Activated CD8-positive, alpha-beta T cell treated with anti-CD3 and anti-CD28 coated beads, Interleukin-2, amount 10 ng/mL, durations not matched to agents 7 days and 5 days (primary cell): ENCODE measurements at places on chromosomes 12 and 14. TPM values are rescaled to one million over a fixed set of nuclear protein-coding genes. Genes with fewer than 3 reads are reported as not detected.

The KRT75 gene
- not detected for total RNA-seq

The TEX52 gene
- 0.29 TPM for total RNA-seq

The KLRC4 gene
- 4.9 TPM for total RNA-seq

The MIP gene
- total RNA-seq = not detected

The NPFF gene
- total RNA-seq = not detected

The IL23A gene
- 3.7 TPM for total RNA-seq

The GALNT16 gene
- total RNA-seq = not detected

- H3K4me1 ChIP-seq = peaks cover 3% of the 10 kb centered on the region
- no peak for DNase-seq
- H3K36me3 ChIP-seq = no peaks in the 10 kb centered on the region
- H3K27me3 ChIP-seq = peaks cover 11% of the 10 kb centered on the region
- H3K27ac ChIP-seq = no peak overlapping the region
These were observed 42.1 kb downstream of the B4GALNT3 start for GRCh38 chr12:501722-502447.

GRCh38 chr14:105224845-105225570 lies 23.3 kb upstream of the BTBD6 start:
- H3K4me3 ChIP-seq = no peak overlapping the region
- peaks cover 28% of the 10 kb centered on the region for H3K36me3 ChIP-seq
- H3K27ac ChIP-seq = peak overlapping the region; percentile 10
- H3K27me3 ChIP-seq = no peaks in the 10 kb centered on the region
- no peaks in the 10 kb centered on the region for H3K4me1 ChIP-seq

- no peak overlapping the region for H3K4me3 ChIP-seq
- H3K4me1 ChIP-seq = no peaks in the 10 kb centered on the region
- no peak for DNase-seq
- H3K27me3 ChIP-seq = no peaks in the 10 kb centered on the region
- H3K27ac ChIP-seq = no peak overlapping the region
These were observed 57.8 kb upstream of the BCL11B start for GRCh38 chr14:99329711-99330315.

DNA sequence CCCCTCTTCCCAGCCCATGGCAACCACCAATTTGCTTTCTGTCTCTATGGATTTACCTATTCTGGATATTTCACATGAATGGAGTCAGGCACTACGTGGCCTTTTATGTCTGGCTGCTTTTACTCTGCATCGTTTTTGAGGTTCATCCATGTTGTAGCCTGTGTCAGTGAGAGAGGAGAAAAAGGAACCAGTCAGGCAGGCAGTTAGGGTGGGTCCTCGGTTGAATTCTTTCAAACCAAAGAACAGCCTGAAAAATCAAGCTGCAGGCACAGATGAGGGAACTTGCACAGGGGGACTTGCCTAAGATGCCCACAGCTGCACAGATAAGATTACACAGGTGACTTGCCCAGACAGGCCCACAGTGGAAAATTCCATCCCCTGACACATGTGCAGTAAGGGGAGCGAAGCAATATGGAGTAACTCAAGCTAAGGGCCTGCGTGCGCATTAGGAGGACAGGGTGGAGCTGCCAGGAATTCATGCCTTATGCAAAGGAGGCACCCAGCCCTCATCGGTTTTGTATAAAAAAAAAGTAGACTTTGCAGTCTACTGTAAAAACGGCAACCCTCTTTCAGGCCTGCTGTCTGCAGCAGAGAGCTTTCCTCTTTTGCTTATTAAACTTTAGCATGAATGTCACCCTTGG lies 152.4 kb upstream of the RFLNA start:
- H3K4me1 ChIP-seq = no peaks in the 10 kb centered on the region
- H3K36me3 ChIP-seq = no peaks in the 10 kb centered on the region
- no peak overlapping the region for H3K4me3 ChIP-seq
- H3K27me3 ChIP-seq = peaks cover 24% of the 10 kb centered on the region

DNA sequence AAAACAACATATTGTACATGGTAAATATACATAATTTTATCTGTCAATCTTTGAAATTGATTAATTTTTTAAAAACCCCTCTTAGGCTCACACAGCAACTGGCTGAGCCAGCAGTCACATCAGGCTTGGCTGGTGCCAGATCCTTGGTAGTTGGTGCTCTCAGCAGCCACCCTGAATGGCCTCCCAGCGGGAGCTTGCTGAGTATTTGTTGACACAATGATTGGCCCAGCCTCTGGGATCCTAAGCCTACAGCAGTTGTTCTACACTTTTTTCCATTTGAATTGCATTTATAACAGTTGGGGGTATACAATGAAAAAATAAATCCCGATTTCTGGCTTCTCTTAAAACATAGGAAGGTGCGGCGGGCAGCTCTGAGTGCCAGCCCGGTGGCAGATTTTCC lies 11.1 kb downstream of the PRKAB1 start:
- peaks cover 24% of the 10 kb centered on the region for H3K4me1 ChIP-seq

DNA sequence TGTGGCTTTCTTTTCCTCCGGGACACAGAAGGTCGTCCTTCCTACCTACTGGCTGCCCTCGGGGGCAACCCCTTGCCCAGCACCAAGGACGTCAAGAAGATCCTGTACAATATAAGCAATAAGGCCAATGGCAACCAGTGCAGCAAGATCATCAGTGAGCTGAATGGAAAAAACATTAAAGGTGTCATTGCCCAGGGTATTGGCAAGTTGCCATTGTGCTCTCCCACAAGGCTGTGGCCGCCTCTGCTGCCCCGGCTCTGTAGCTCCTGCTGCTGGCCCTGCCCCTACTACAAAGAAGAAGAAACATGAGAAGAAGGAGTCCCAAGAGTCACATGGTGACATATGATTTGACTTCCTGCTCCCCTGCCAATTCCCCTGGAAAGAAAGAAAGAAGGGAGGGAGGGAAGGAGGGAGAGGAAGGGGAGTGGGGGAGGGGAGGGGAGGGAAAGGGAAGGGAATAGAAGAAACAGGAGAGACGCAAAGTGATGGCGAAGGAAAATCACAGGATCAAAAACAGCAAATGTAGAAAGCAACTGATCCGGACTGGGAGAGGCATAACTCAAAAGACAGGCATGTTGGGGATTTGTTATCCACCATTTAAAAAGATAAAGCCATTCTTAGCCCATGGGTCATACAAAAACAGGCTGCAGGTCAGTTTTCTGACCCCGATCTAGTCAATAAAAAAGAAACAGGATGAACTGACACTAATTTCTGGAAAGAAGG lies 61.3 kb upstream of the RESF1 start:
- H3K4me3 ChIP-seq = no peak overlapping the region
- peaks cover 65% of the 10 kb centered on the region for H3K36me3 ChIP-seq
- H3K27ac ChIP-seq = peak overlapping the region; percentile 94
- no peaks in the 10 kb centered on the region for H3K27me3 ChIP-seq
- peaks cover 54% of the 10 kb centered on the region for H3K4me1 ChIP-seq

GRCh38 chr12:20376984-20377383 lies 8.6 kb downstream of the PDE3A start:
- DNase-seq = no peak
- peaks cover 14% of the 10 kb centered on the region for H3K27me3 ChIP-seq
- no peak overlapping the region for H3K4me3 ChIP-seq

- peaks cover 55% of the 10 kb centered on the region for H3K4me1 ChIP-seq
- H3K27ac ChIP-seq = peak overlapping the region; percentile 91
- peaks cover 6% of the 10 kb centered on the region for H3K27me3 ChIP-seq
- H3K4me3 ChIP-seq = peak overlapping the region; percentile 60
- peak; percentile 81 for DNase-seq
- H3K36me3 ChIP-seq = peaks cover 7% of the 10 kb centered on the region
These were observed 18.0 kb downstream of the MFAP5 start for GRCh38 chr12:8644345-8645248.

DNA sequence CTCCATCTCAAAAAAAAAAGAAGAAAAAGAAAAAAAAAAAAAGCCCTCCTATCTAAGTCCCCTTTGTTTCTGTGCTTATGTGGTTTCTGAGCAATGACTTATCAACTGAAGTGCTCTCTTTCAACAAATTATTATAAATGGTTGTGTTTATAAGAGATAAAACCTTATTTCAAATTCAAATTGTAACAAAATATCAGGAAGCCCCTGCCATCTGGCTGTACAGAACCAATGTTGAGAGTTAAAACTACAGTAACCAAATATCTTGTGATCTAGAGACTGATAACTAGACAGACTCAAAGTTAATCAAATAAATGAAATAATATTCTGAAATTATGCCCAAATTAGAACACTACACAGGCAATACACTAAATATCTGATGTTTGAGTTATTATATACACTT lies 143.0 kb upstream of the CPNE8 start:
- no peak overlapping the region for H3K4me3 ChIP-seq
- H3K27ac ChIP-seq = no peak overlapping the region
- no peaks in the 10 kb centered on the region for H3K4me1 ChIP-seq
- DNase-seq = no peak

GRCh38 chr12:57012600-57013465 lies 3.5 kb downstream of the TAC3 start:
- H3K4me1 ChIP-seq = peaks cover 40% of the 10 kb centered on the region
- H3K4me3 ChIP-seq = no peak overlapping the region
- H3K27ac ChIP-seq = no peak overlapping the region
- peaks cover 10% of the 10 kb centered on the region for H3K27me3 ChIP-seq
- DNase-seq = no peak
- no peaks in the 10 kb centered on the region for H3K36me3 ChIP-seq

- peaks cover 4% of the 10 kb centered on the region for H3K27me3 ChIP-seq
- H3K27ac ChIP-seq = peak within 1 kb of the TSS; percentile 47
- peak within 1 kb of the TSS; percentile 68 for H3K4me3 ChIP-seq
These were observed at the start of gene MANSC1 for GRCh38 chr12:12349711-12350665. Gene MANSC1, minus strand, starts transcription at chr12:12350242. Its CDS starts 6,928 bp downstream, at chr12:12343314.

DNA sequence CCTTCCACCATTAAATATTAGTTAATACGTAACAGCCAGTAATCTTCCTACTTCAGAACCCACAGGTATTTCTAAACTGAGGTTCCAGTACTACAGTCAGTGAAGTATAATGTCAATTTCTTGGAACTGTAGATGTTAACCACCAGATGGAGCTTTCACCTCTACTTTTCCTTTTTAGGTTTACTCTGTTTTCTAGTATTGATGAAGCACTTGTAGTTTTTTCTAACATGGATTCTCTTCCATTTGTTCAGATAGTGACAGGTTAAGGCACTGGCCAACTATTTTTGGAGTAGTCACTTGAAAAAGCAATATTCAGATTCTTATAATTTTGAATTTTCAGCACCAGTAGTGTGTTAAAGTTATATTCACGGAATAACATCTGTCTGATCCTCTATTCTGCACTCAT lies 4.6 kb upstream of the SEC23A start:
- H3K4me1 ChIP-seq = peaks cover 31% of the 10 kb centered on the region
- no peak overlapping the region for H3K27ac ChIP-seq
- peaks cover 7% of the 10 kb centered on the region for H3K36me3 ChIP-seq
- no peak for DNase-seq

DNA sequence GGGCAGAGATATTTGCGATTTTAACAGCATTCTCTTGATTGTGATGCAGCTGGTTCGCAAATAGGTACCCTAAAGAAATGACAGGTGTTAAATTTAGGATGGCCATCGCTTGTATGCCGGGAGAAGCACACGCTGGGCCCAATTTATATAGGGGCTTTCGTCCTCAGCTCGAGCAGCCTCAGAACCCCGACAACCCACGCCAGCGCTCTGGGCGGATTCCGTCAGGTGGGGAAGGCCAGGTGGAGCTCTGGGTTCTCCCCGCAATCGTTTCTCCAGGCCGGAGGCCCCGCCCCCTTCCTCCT lies 271 bp upstream of the PSEN1 start:
- no peak for DNase-seq
- peaks cover 35% of the 10 kb centered on the region for H3K36me3 ChIP-seq
- peak overlapping the region; percentile 97 for H3K27ac ChIP-seq
- peak overlapping the region; percentile 80 for H3K4me3 ChIP-seq
- no peaks in the 10 kb centered on the region for H3K27me3 ChIP-seq

GRCh38 chr12:45827974-45828373 lies 98.5 kb downstream of the ARID2 start:
- H3K27me3 ChIP-seq = no peaks in the 10 kb centered on the region
- no peak overlapping the region for H3K27ac ChIP-seq
- H3K4me3 ChIP-seq = no peak overlapping the region
- no peaks in the 10 kb centered on the region for H3K4me1 ChIP-seq
- no peak for DNase-seq

DNA sequence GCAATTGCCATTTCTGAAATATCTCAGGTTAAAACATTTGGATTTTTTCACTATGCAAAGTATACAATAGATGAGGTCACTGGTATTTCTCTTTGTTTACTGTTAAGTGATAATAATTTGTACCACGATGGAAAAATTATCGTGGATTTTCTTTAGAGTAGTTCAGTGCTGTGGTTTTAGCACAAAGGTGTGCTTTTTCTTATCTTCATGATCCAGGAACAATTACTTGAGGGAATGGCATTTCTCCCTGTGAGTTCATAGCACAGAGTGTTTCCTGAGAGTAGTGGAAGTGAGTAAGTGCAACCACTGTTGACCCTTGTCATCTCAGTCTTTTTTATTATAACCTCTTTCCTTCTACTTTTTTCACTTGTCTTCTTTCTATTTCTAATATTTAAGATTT lies 86.8 kb downstream of the FGD4 start:
- peaks cover 8% of the 10 kb centered on the region for H3K4me1 ChIP-seq
- no peak overlapping the region for H3K4me3 ChIP-seq
- no peak overlapping the region for H3K27ac ChIP-seq
- peaks cover 11% of the 10 kb centered on the region for H3K27me3 ChIP-seq
- no peak for DNase-seq
